ENCODE measurements at places on chromosomes 2 and 18.

DNA sequence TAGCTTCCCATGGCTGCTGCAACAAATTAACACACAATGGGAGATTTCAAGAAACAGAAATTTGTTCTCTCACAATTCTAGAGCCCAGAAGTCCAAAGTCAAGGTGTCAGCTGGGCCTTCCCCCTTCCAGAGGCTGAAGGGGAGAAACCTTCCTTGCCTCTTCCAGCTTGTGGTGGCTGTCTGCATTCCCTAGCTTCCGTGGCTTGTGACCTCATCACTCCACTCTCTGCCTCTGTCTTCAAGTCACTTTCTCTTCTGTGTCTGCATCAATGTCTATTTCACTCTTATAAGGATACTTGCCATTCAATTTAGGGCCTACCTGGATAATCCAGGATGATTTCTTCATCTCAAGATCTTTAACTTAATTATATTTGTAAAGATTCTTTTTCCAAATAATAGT lies 16.8 kb upstream of the SRBD1 start:
- DNase-seq: no peak

DNA sequence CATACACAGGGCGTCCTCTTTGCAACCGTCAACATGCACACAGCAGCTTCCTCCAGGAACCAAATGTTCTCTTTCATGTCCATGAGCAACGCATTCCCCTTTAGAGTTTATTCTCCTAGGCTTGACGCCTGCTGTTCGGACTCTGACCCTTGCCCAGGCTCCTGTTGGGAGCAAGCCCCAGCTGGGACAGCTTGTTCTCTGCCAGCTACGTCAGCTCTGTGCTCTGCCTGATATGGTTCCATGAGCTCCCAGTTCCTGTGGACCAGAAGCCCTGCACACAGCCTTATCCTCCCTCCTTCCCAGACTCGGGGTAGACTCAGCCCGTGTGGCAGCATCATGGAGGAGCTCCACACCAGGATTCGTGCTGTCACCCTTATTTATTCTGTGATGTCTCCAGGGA lies 253.1 kb upstream of the PXDN start:
- no peak for DNase-seq

- peak; percentile 74 for DNase-seq
Measured at GRCh38 chr2:105802587-105802986, 57.9 kb downstream of the NCK2 start.

DNA sequence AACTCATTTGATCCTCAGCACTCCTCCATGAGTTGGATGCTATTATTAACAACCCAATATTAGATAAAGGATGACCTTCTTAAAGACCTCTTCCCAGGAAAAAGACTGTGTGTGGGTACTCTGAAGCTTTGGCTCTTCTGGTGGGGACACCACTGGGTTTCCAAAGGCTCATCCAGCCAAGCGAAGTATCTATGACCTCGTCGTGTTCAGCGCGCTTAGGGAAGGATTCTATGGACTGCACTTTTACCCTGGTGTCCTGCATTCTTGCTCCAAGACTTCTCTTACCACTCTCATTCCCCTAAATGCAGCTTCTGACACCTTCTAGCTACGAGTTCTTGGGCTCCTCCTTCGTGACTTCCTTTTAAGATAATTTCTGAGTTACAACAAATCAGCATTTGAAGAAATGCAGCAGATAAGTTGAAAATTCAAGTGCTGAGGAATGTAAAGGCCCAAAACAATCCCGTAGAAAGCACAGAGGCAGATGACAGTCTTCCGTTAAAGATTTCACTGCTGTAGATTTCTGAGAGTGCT lies 673 bp upstream of the HNMT start:
- DNase-seq: no peak

DNA sequence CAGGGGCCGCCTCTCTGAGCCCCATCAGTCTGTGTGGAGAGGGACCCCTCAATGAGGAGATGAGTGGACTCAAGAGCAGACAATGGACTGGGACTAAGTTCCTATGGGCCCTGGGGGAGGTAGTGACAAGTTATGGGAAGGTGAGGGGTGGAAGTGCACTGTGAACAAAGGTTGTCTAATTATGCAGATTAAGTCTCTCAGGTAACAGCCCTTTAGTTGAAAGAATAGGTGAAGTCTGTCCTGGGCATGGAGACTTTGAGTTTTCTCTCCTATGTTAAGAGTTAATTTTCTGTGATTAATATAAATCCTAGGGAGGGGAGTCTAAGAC lies 243.8 kb downstream of the FAM210A start:
- DNase-seq: no peak

DNA sequence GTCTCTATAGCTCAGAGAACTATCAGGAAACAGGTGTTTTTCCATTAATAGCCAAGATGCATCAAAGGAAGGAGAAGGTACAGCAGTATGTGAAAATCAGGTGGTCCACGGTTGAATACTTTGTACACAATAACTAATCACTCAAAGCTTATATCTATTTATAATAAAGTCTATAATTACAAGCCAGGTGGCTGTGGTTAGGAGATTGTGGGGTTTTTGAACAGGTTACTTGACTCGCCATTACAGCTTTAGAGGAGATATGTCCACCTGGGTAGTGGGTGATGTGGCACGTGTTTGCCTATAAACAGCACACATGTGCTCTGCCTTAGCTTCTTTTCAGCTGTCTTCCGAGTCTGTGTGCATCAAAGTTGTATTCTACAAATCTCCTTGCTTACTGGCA lies 892.2 kb upstream of the ZEB2 start:
- no peak for DNase-seq

DNA sequence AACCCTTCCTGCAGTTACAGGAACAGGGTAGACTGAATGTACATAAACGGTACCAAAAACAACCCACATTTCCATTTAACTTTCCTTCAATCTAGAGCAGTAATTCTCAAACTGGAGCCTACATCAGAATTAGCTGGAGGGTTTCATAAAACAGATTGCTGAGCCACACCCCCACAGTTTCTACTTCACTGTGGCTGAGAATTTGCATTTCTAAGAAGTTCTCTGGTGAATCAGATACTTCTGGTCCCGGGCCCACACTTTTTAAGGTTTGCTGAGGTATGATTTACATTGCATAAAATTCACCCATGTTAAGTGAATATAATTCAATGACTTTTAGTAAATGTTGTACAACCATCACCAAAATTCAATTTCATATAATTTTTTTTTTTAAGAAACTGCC lies 113.7 kb downstream of the SRBD1 start:
- DNase-seq: no peak

DNA sequence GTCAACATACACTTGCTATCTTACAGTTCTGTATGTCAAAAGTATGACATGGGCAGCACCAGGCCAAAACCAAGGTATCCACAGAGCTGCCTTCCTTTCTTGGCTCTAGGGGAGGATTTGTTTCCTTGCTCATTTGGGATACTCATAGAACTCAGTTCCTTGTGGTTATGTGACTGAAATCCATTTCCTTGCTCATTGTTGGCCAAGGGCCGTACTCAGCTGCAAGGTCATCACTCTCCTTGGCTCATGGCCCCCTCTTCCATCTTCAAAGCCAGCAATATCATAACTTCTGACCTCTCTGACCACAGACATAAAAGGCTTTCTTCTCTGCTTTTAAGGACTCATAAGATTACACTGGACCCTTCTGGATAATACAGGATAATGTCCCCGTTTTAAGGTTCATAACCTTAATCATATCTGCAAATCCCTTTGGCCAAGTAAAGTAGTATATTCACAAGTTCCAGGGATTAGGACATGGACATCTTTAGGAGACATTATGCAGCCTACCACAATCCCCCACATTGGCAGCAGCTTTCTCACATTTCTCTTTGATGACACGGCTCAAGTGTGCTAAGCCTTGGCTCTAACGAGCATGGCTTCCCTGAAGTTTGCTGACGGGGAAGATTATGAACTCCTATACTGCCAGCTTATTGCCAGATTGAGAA lies 20.9 kb downstream of the TMEM237 start:
- no peak for DNase-seq

- no peak for DNase-seq
Measured at GRCh38 chr18:23867006-23867405, 147.5 kb upstream of the TTC39C start.

GRCh38 chr2:3223080-3223923 lies 154.3 kb downstream of the EIPR1 start:
- DNase-seq: peak; percentile 75

GRCh38 chr2:118846953-118847761 lies at the start of gene EN1:
Gene EN1 (minus strand): TSS chr2:118847648. CDS start chr2:118847167, 481 bp downstream.
- DNase-seq: no peak

- DNase-seq: no peak
Measured at GRCh38 chr2:222228054-222228453, 70.7 kb downstream of the PAX3 start.

DNA sequence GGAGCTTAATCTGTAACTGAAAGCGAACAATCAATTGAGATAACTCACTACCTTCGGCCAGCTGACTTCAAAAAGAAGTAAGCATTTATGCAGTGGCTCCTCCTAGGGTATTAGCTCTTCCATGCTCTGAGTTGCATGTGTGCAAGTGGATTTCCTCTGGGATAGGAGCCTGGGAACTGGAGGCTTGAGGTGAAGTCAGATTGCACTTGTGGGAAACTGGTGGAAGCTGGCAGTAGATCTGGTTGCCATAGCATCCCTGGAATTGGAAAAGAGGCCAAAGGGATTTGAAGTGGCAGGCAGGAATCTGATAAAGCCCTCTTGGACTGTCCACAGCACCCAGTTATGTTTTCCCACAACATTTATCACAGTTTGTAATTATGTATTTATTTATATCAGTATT lies 50.6 kb upstream of the FMNL2 start:
- no peak for DNase-seq

DNA sequence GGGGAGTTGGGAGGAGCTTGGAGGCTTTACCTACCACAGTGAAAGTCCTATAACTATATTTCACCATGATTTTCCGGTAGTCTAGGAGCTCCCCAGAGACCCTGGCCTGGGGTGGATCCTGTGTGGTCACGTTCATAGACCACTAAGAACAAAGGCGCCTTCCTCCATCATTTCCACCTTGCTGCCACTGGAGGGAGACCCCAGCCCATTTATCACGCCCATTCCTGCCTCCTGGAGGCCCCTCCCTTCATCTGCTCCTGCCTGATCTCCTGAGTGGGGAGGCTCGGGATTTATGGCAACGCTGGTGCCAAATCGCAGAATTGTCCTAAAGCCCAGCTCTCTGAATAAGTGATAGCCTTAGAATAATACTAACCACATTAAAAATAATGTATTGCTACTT lies 507.6 kb upstream of the SPHKAP start:
- DNase-seq: no peak

GRCh38 chr2:54760310-54760709 lies 36.8 kb downstream of the EML6 start:
- no peak for DNase-seq

GRCh38 chr2:78541088-78541450 lies 484.4 kb upstream of the REG3G start:
- no peak for DNase-seq
